ENCODE measurements at places on chromosomes 13 and 19. TPM values are rescaled to one million over a fixed set of nuclear protein-coding genes. Genes with fewer than 3 reads are reported as not detected.
A peak's percentile ranks its signal among the peaks of the same experiment; 100 is the strongest.

DNA sequence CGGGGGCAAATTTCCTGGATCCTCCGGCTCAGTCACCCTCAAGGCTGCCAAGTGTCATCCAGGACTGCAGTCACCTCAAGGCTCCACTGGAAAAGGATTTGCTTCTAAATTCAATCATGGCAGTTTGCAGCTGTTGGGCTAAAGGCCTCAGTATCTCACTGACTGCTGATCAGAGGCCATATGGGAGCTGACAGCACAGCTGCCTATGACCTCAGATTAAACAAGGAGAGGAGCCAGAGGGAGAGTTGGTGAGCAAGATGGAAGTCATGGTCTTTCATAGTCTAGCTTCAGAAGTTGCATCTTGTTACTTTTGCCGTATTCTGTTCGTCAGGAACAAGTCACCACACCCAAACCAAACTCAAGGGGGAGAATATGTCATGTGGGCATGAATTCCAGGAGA lies 849.7 kb downstream of the UQCRFS1 start:
- no peaks in the 10 kb centered on the region for H3K4me1 ChIP-seq
- DNase-seq = no peak
- no peak overlapping the region for H3K4me3 ChIP-seq
- H3K27me3 ChIP-seq = no peaks in the 10 kb centered on the region
- no peaks in the 10 kb centered on the region for H3K36me3 ChIP-seq

DNA sequence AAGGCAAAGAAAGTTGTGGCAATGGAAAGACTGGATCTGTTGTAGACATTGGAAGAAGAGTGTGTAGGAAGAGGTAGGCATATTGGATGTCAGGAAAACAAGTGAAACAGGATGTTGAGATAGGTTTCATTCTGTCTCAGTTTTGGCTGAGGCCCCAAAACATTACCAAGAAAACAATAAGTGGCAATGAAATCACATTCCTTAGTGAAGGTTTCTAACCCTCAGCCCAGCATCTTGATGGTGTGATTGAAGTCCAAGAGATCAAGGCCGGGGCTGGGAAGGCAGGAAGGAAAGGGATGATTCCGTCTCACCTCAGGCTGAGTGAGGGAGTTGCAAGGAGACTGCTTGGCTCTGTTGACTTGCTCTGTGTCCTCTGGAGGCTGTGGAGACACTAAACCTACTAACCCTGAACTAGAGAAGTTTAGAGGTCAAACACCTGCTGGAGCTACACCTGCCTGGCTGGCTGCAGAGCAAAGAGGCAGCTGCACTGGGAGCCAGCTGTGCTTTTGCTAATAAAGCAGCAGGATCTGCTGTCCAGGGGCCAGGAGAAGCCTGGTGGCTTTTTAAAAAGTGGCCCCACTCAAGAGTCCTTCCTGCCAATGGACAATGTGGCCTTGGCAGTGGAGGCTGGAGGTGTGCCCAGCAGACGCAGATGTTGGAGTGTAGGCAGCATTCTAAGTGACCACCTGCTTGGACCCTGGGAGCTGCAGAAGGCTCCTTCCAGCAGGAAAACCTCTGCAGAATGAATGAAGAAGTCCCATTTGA lies 53.6 kb downstream of the DGKH start:
- H3K4me1 ChIP-seq = no peaks in the 10 kb centered on the region
- no peaks in the 10 kb centered on the region for H3K36me3 ChIP-seq
- no peak overlapping the region for H3K4me3 ChIP-seq
- H3K27ac ChIP-seq = no peak overlapping the region
- H3K27me3 ChIP-seq = no peaks in the 10 kb centered on the region

GRCh38 chr19:19103167-19103566 lies 35.1 kb downstream of the TMEM161A start:
- H3K4me1 ChIP-seq = peaks cover 80% of the 10 kb centered on the region
- H3K36me3 ChIP-seq = no peaks in the 10 kb centered on the region
- no peak for DNase-seq

GRCh38 chr19:52536448-52536800 lies 9.0 kb downstream of the ZNF808 start:
- no peak overlapping the region for H3K4me3 ChIP-seq
- no peak for DNase-seq
- no peaks in the 10 kb centered on the region for H3K27me3 ChIP-seq
- H3K4me1 ChIP-seq = no peaks in the 10 kb centered on the region
- H3K27ac ChIP-seq = no peak overlapping the region

GRCh38 chr19:55354698-55355212 lies at the start of gene COX6B2:
TSS of gene COX6B2 (minus strand) at chr19:55354719. CDS start at chr19:55354521, 198 bp downstream.
- peaks cover 66% of the 10 kb centered on the region for H3K27me3 ChIP-seq
- peak within 1 kb of the TSS; percentile 30 for H3K4me3 ChIP-seq
- H3K4me1 ChIP-seq = peaks cover 19% of the 10 kb centered on the region

DNA sequence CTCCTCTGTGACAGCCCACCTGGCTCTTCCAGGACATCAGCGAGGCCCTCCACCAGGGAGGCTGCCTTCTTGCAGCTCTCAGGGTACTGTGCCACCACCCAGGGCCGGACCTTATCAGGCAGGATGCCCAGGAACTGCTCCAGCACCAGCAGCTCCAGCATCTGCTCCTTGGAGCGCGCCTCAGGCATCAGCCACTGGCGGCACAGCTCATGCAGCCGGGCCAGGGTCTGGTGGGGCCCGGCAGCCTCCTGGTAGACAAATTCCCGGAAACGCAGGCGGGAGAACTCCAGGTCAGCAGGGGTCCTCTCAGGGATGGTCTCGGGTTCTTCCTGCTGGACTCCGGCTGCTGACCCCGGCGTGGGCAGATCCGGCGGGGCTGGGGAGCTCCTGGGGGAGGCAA lies 8.2 kb downstream of the ZSCAN18 start:
- DNase-seq = no peak
- no peak overlapping the region for H3K27ac ChIP-seq
- H3K4me1 ChIP-seq = no peaks in the 10 kb centered on the region
- H3K4me3 ChIP-seq = no peak overlapping the region
- H3K27me3 ChIP-seq = no peaks in the 10 kb centered on the region
- no peaks in the 10 kb centered on the region for H3K36me3 ChIP-seq

DNA sequence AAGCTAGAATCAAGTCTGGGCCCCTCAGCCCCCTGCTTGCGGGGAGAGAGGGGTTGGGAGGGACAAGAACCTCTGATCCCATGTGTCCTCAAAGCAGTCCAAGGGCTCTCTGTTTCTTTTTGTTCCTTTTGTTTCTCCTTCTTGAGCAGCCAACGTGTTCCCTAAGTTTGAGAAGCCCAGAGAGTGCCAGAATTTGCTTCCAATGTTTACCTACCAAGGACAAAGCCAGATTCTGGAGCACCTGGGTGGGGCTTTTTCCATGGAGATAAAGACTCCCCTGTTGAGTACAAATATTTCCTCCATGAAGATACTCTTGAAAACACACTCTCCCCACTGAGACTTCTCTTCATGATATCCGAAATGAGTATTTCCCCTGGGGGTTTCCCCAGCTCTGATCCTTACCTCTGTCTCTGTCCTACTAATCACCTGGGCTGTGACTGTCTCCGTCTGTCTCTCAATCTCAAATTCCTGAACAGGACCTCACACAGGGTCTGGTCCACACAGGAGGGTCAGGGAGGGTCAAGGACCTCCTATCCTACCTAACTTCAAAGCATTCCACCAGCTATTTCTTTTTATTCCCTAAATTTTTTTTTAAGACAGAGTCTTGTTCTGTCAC lies 27.4 kb downstream of the CD177 start:
- peaks cover 15% of the 10 kb centered on the region for H3K4me1 ChIP-seq
- H3K27ac ChIP-seq = no peak overlapping the region
- DNase-seq = peak; percentile 34
- H3K27me3 ChIP-seq = no peaks in the 10 kb centered on the region
- no peak overlapping the region for H3K4me3 ChIP-seq
- H3K36me3 ChIP-seq = no peaks in the 10 kb centered on the region

- no peaks in the 10 kb centered on the region for H3K27me3 ChIP-seq
- no peak overlapping the region for H3K4me3 ChIP-seq
- no peak for DNase-seq
- no peaks in the 10 kb centered on the region for H3K36me3 ChIP-seq
- no peak overlapping the region for H3K27ac ChIP-seq
Observed at GRCh38 chr13:52983836-52984235, 44.8 kb upstream of the OLFM4 start.

Gene CEACAM8
- not detected for total RNA-seq

Gene ZNF560
- not detected for total RNA-seq

Gene SHISA7
- total RNA-seq = not detected

Gene AZU1
- total RNA-seq = not detected

Data from HepG2 (cell line).